Neuronal stem cell (in vitro differentiated cells): ENCODE measurements at places on chromosomes 1 and 21.

DNA sequence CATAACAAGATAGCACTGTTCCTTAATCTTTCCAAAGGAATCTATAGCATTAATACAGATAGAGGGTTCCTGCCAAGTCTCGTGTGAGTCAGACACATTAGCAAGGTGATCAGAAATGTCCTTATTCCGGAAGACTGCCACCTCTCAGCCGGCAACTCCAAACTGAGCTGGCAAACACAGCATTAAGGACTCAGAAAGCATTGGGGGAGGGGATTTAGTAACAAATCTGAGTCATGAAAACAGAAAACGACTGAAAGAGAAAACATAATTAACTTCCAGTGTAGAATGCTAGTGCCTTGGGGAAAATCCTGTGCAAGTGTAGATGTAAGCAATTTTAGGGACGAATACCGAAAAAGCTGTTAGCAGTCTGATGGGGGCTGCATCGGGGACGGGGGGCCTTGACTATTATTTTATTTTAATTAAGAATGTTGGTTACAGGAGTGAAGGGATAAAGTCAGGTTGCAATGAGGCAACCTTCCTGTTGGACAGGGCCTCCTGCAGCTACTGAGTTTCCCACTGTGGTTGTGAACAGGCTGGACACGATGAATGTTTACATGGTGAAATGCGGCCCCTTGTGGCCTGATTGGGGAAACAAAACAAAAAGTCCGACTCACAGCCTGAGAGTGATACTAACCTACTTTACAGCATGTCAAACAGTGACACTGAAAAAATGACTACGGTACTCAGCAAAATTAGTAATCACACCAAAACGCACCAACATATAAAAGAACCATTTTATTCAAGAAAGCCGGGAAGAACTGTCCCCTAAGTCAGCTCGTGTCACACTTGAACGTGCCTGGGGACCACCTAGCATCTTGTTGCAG, 20.7 kb downstream of the MIS18A start:
- H3K4me1 ChIP-seq = peaks cover 8% of the 10 kb centered on the region
- no peaks in the 10 kb centered on the region for H3K36me3 ChIP-seq
- no peak overlapping the region for H3K27ac ChIP-seq
- H3K27me3 ChIP-seq = no peaks in the 10 kb centered on the region
- peak; percentile 70 for DNase-seq
- H3K4me3 ChIP-seq = no peak overlapping the region

DNA sequence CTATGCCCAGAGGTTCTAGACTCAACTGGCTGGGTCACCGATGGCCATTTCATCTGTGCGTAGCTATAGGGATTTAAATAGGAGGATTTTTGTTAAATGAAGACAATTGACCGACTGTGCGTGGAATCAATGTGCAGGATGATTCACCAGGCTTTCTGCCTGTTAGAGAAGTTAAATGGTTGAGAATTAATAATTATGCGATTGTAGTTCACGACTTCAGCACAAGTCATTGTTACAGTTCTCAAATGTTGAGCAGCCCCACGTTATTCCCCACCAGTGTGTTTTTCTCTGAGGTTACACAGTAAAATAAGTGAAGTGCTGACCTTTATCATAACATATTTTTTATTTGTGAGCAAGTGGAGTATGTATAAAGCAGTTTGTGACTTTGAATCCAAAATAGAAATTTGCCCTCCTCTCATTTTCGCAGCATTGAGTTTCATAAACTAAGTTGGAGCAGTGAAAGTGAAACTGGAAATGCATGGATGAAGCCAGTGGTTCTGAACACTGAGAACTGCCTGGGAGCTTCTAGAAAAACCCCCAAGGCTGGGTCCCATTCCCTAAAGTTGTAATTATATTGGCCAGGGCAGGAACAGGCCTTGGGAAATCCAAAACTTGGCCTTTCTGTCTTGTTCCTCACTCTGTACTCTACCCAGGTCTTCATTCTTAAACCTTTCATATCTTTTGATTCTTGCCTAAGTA, 102.6 kb downstream of the GALNT2 start:
- no peak overlapping the region for H3K4me3 ChIP-seq
- no peak for DNase-seq
- no peaks in the 10 kb centered on the region for H3K27me3 ChIP-seq
- H3K4me1 ChIP-seq = peaks cover 3% of the 10 kb centered on the region

DNA sequence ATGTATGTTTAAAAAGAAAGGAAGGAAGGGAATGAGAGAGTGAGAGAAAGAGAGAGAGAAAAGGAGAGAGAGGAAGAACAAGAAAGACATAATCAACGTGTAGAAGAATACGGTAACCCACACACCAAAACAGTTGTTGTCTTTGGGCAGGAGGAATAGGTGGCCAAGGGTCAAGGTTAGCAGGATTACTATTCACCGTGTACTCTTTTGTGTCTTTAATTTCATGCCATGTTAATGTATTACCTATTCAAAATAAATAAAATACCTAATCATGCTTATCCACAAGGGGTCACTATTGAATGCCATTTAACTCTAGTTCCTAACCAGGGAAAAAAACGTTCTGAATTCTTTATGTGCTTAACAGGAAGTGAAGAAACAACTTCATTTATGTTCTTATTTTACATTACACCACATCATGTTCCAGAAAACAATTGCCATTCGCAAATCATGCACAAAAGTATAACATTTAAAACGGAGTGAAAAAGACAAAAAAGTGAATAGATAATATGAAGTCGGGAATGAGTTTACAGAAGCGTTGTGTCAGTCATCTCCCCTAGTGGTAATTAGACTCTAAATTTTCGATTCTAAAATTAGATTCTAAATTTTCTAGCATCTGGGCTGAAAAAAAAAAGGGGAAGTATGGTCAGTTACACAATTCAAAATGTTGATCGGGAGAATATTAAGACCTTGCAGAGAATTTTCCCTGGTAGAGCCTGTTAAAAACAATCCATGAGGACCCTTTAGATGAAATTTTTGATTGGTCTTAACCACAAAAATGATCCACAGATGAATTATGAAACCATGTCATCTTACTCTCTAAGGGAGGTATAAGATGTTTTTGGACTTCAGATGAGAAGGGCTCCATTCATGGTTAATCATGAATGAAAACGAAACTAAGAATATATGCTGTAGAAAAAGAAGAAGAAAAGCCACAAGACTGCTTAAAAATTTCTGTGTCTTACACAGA, 700 bp upstream of the KMO start:
- H3K4me1 ChIP-seq = no peaks in the 10 kb centered on the region
- H3K36me3 ChIP-seq = no peaks in the 10 kb centered on the region
- DNase-seq = peak; percentile 35

GRCh38 chr1:183270541-183271141, 84.6 kb downstream of the LAMC2 start:
- H3K27ac ChIP-seq = no peak overlapping the region
- DNase-seq = no peak
- no peaks in the 10 kb centered on the region for H3K36me3 ChIP-seq
- H3K4me1 ChIP-seq = no peaks in the 10 kb centered on the region
- H3K27me3 ChIP-seq = no peaks in the 10 kb centered on the region

DNA sequence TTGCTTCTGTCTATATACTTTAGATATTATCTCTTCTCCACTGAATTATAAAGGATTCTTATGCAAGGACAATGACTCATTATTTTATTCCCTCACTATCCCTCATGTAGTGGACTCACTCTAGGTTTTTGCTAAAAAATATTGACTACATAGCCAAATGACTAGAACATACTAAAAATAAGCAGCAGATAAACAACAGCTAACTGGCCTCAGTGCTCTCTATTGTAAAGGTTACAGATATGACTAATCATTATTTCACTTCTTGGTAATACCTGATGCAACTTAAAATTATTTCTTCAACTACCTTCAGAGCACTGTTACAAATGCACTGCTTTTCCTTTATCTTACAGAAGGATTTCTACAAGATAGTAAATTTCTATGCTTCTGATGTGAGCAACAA, 147.6 kb upstream of the DEPDC1 start:
- DNase-seq = no peak
- H3K36me3 ChIP-seq = no peaks in the 10 kb centered on the region
- peaks cover 3% of the 10 kb centered on the region for H3K27me3 ChIP-seq
- H3K27ac ChIP-seq = no peak overlapping the region

DNA sequence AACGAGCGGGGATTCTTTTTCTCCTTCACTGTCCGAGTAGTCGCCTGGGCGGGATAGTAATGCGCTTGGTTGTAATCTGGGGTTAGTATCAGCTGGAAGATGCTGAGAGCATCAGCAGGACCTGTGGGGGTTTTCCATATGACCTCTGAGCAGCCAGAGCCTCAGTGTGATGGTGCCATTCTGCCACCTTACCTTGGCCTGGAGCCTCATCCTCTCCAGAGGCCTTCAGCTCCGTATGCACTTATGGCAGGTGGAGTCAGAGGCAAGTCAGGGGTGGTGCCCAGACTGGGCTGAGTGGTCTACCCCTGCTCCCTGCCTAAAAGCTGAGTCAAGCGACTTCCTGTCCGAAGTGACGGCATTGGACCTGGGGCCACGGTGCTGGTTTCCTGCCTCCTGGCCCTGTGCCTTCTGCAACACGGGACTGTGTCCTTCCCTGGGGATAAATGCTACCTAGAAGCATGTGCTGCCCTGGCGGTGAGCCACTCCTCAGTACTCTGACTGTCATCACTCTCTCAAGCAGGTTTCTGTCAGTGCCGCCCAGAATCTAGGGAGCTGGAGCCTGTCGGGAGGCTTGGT, 24.7 kb downstream of the TENT5C start:
- no peaks in the 10 kb centered on the region for H3K4me1 ChIP-seq
- H3K27me3 ChIP-seq = no peaks in the 10 kb centered on the region
- no peaks in the 10 kb centered on the region for H3K36me3 ChIP-seq
- no peak overlapping the region for H3K4me3 ChIP-seq
